ENCODE measurements at places on chromosomes 13 and 19.

GRCh38 chr13:41931337-41931736 is 29.6 kb downstream of the VWA8 start:
- no peak for DNase-seq

- no peak for DNase-seq
Measured at GRCh38 chr13:29508876-29509252, 86.6 kb downstream of the SLC7A1 start.

GRCh38 chr13:40613192-40613818 is 53.1 kb downstream of the FOXO1 start:
- no peak for DNase-seq

GRCh38 chr19:50252111-50252886 is 48.9 kb downstream of the MYH14 start:
- DNase-seq, result no peak

DNA sequence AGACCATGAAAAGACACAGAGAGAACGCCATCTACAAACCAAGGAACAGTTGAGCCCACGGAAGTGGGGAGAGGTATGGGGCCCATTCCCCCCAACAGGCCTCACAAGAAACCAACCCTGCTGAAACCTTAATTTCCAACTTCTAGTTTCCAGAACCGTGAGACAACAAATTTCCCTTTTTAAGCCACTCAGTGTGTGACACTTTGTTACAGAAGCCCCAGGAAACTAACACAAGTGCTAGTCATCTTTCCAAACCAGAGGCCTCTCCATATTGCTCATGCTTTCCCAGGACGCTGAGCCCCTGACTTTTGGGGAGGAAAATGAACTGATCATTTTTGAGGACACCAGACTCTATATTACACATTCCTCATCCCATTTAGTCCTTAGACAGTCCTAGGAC is 186.8 kb downstream of the NUFIP1 start:
- no peak for DNase-seq

GRCh38 chr19:13034636-13035035 is 39.4 kb downstream of the NFIX start:
- no peak for DNase-seq

All from anterior cingulate cortex (tissue), 58 donors.